Activated naive CD8-positive, alpha-beta T cell treated with anti-CD3 and anti-CD28 coated beads, Interleukin-2, amount 10 ng/mL, durations not matched to agents 7 days and 5 days (primary cell): ENCODE measurements at places on chromosomes 7 and 10. TPM values are rescaled to one million over a fixed set of nuclear protein-coding genes. Genes with fewer than 3 reads are reported as not detected.
A peak's percentile ranks its signal among the peaks of the same experiment; 100 is the strongest.

Gene HACD1
- total RNA-seq = 0.88 TPM

Gene VIM
- 1,681 TPM for total RNA-seq

Gene VAX1
- not detected for total RNA-seq

Gene SLC26A3
- not detected for total RNA-seq

Gene SORBS1
- total RNA-seq = 0.72 TPM

Gene CDHR1
- total RNA-seq = 3.5 TPM

Gene MOGAT3
- not detected for total RNA-seq

Gene PKD2L1
- not detected for total RNA-seq

Gene ANXA8
- total RNA-seq = not detected

Gene ACTL6B
- total RNA-seq = not detected

Gene TLX1
- not detected for total RNA-seq

DNA sequence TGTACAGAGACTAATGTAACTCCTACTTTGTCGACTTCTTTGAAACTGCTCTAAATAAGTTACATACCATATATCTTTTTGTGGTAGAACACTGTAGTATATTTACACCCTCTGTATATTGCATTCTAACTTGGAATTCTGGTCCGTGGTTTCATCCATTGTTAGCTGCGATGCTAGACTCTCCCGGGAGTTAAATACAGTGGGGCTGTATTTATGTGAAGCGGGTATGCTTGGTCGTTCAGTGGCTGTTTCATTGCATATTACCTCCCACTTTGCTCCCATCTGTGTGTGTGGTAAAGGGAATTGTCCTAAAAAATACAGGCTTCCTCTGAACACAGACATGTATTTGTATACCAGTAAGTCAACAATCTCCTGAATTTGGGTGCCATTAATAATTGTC is 231.1 kb downstream of the SLC25A13 start:
- no peak for DNase-seq

DNA sequence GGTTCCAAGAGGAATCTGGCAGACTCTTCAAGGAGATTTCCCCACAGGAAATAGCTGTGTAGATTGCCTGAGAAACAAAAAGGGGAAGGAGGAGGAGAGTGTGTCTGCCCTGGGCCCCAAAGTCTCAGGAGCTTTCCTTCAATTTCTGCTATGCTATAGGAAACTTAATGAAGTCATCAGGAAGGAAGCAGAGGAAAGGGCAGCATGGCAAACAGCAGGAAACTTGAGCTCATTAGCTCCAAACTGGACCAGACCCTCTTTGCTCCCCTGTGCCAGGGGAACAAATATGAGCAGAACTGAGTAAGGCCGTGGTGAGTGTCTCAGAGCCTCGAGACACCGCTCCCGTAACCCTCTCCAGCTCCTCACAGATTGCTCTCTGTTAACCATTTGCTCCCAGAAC is 4.8 kb upstream of the KCNIP2 start:
- no peak for DNase-seq

GRCh38 chr7:120716307-120716706 is 141.6 kb downstream of the TSPAN12 start:
- no peak for DNase-seq

- DNase-seq = no peak
Measured at GRCh38 chr7:32507414-32507813, 12.1 kb downstream of the AVL9 start.

GRCh38 chr10:128952856-128953255 is 514.2 kb upstream of the MGMT start:
- DNase-seq = no peak

DNA sequence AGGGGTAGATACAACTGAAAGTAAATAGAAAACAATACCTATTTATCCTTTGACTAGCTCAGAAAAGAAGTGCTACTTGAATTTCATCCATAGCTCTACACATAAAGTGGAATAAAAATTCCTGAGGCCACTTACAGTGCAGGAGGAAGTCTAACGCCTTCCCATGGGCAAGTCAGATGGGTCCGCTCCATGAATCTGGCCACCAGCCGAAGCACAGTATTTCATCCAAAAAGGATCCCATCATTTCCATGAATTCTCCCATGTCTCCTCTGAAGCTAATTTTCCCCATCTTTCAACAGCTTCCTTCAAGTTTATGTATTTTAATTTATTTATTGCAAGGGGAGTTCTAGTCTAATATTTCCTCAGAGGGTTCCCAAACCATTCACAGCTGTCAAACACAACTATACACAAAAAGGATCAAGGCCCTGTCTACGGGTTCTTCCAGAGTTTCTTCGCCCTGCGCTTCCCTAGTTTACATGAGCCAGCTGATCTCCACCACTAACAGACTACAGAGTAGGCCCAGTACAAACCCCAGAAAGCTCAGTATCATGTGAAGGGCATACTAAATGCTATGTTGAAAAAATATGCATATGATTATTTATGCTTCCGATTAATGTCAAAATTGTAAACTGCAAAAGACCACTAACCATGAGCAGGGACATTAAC is 184.7 kb downstream of the DOCK4 start:
- no peak for DNase-seq

GRCh38 chr10:122292376-122292775 is 21.3 kb downstream of the BTBD16 start:
- no peak for DNase-seq

DNA sequence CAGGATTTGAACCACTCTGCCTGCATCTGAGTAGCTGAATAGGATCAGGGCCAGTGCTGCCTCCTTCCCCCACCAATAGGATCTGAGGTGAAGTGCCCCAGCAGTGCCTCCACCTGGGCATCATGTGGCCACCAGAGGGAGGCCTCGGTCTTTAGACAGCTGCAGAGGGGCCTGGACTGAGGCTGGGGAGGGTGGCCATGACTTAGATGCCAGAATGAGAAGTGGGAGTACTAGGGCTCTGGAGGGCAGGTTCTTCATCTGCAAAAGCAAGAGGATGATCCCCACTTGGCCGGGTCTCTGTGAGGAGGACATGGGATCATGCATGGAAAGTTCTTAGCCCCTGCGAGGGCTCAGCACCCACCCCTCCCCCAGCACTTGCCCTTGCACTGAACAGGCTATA is 56.9 kb downstream of the NEUROG3 start:
- DNase-seq = peak; percentile 56

- DNase-seq = no peak
Measured at GRCh38 chr10:103598654-103599115, 105.2 kb downstream of the NEURL1 start.

DNA sequence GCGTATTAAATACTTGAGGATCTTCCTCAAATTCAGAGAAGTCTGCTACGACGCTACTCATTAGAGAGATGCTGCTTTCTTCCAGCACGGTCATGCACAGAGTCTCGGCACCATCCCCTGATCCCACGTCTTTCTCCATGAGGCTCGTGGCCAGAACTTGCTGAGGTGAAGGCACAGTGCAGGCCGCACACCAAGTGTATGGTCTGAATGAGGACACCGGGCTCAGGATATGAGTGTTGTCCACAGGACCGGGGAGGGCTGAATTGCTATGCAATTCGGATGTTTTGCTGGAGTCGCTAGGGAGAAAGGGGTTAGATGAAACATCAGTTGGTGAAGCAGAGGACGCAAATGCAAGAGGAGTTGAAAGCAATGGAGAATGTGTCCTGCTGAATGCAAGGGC is 63.0 kb downstream of the KIAA1549 start:
- DNase-seq = no peak

GRCh38 chr7:148212731-148213130 is 377.8 kb upstream of the C7orf33 start:
- no peak for DNase-seq

GRCh38 chr7:156162451-156162850 is 350.2 kb upstream of the SHH start:
- DNase-seq = no peak

DNA sequence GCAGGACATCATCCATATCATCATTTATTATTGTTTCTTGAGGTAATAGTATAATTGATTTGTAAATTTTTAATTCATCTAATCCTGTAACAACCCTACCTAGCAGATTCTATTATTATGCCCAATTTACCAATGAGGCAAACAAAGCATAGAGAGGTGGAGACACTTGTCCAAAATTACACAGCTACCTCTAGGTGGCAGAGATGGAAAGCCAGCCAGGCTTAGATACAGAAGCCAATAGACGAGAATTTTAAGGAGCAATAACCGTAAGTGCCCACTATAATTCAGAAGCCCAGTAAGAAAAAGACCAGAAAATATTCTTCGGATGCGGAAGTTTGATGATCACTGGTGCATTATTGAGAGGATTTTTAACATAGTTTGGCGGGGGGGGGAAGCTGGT is 54.0 kb downstream of the ANK3 start:
- no peak for DNase-seq

- no peak for DNase-seq
Measured at GRCh38 chr7:111499027-111499426, 63.3 kb downstream of the IMMP2L start.

- DNase-seq = no peak
Measured at GRCh38 chr7:72217151-72217550, 195.0 kb downstream of the CALN1 start.

DNA sequence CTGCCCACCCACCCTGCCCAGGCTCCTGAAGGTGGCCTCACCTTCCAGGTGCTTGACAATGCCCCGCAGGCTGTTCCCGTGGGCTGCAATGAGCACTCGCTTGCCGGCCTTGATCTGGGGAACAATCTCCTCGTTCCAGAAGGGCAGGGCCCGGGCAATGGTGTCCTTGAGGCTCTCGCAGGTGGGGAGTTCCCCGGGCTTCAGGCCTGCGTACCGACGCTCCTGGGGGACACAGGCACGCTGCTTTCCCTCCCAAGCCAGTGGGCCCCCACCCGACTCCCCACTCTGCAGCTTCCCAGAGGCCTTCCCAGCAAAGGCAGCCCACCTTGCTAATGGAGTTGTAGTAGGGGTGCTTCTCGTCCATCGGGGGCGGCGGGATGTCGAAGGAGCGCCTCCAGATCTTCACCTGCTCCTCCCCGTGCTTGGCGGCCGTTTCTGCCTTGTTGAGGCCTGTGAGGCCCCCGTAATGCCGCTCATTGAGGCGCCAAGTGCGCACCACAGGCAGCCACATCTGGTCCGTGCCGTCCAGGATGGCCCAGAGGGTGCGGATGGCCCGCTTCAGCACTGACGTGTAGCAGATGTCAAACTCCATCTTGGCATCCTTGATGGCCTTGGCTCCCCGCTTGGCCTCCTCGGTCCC is 456 bp downstream of the PGAM2 start:
- no peak for DNase-seq

- DNase-seq = peak; percentile 48
Measured at GRCh38 chr10:123154711-123155505, 706 bp downstream of the BUB3 start.

- DNase-seq = no peak
Measured at GRCh38 chr10:5654218-5654755, 12.1 kb downstream of the ASB13 start.

- DNase-seq = no peak
Measured at GRCh38 chr10:116873134-116873533, 23.8 kb downstream of the ENO4 start.

GRCh38 chr7:12360948-12361347 is 42.7 kb downstream of the VWDE start:
- DNase-seq = no peak

DNA sequence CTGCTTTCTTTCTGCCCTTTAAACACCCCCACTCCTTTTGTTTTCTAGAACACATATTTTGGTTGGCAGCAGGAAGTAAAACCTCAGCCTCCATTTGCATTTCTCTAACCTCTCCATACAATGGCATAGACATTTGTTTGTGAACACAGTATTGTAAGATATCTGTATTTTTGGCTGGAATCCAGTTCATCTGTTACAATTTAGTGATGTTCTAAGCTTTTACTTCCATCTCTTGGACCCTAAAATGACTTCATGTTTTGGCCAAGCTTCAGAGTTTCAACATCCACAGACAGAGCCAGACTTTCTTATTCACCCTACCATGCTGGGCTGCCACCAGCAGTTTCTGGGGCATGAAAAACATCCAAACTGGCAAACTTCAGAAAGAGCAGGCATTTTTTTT is 21.1 kb upstream of the AUTS2 start:
- no peak for DNase-seq

DNA sequence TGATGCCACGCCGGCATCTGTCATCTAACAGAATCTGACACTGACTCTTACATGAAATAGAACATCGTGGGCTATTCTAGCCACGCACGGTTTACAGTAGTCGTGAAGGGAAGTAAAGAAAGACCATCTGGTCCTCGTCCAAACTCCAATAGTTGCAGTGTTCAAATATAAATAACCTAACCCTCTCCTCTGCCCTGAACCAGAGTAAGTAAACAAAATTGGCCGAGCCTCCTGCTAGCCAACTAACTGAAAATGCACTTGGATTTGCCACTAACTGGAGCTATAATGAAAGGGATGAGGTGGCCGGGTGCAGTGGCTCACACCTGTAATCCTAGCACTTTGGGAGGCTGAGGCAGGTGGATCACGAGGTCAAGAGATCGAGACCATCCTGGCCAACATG is 29.5 kb upstream of the ZC3HAV1L start:
- no peak for DNase-seq

GRCh38 chr10:127402596-127403409 is 146.3 kb upstream of the NPS start:
- no peak for DNase-seq

GRCh38 chr7:82141427-82141826 is 302.1 kb downstream of the CACNA2D1 start:
- DNase-seq = no peak

DNA sequence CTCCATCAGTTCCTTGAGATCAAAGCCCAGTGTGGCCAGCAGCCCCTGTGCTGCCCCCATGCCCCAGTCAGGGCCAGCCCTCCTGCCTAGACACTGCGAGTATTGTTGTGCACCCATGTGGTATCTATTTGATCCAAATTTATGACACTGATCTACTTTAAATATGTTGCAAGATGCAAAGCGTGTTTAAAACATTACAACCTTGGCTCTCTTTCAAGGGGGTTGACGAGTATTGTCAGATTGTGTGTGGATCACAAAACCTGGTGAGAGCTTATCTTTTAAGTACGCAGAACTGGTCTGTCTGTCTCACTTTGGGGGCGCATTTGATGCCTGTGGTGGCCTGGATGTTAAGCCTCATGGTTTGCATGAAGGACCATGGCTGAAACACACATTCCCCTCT is 108.9 kb downstream of the COL13A1 start:
- no peak for DNase-seq
